ENCODE measurements at places on chromosomes 7 and 10.

- DNase-seq, result no peak
These were observed 4.3 kb downstream of the DAGLB start for GRCh38 chr7:6443372-6443941.

- no peak for DNase-seq
These were observed 750.7 kb downstream of the SUGCT start for GRCh38 chr7:40885503-40885902.

DNA sequence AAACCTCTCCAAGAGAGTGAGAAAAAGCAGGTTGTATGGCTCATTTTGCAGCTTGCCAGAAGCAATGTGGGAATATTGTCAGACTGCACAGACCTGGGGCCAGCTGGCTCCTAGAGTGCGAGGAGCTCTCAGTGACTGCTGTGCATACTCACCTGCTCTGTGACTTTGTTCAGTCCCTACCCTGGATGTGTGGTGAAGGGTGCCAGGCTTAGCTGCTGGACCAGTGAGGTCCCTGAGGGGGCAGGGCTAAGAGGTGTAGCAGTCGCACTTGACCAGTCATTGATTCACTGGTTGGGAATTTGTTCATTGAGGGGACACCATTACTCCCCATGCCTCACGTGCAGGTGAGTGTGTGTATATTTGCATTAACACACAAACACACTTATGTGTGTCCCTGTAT is 60.1 kb downstream of the IKZF1 start:
- no peak for DNase-seq

- no peak for DNase-seq
These were observed 128.3 kb upstream of the ASAH2 start for GRCh38 chr10:50379616-50380015.

DNA sequence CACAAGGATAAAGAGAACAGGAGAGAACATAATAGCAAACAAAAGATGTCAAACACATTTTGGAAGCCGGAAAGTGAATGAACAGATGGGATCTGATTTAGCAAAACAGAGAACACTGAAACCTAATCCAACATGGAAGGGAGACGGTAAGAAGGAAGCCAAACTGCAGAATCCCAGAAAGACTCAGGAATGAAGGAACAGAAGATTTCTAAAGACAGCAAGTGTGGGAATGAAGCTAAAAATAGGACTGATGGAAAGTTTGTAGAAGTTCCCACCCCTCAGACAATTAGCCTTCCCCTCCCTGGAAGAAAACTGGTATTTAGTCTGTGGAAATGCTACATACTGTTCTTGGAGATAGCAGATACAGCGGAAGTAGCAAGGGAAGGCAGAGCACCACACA is 40.8 kb downstream of the SLC16A12 start:
- no peak for DNase-seq

DNA sequence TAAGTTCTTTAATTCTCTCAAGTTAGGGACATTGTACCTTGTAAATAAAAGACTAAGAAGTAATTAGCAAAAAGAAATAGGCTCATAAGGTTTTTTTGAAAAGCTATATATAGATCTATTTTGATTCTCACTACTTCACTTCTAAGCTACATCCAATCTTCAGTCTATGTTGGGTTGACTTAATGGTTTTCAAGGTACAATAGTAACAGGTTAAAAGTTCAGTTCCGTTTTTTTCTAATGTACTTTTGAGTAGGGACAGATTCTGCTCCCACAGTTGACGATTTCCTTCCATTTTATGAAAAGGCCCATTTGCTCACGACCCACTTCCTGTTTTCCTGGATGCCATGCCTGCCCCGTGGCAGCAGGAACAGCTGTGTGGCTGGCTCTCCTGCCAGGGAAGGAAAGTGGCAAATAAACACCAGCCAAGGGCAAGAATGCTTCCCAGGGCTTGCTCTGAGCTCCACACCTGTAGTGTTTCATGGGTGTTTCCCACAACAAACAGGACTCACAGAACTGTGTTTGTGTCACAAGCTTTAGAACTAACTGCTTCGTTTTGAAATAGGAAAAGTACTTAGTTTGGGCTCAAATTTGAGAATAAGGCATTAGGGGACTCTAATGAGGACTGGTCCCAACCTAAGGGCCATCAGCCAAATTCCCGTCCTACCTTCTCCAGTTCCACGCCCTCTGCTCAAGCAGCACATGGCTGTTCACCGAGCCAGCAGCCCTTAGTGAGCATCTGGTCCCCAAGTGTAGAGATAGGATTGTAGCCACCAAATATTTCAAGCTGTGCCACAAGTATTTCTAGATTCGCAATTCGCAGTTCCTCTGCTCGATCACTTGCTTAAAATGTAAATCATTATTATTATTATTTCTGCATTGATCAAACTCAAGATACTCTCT is 240.7 kb downstream of the COBL start:
- no peak for DNase-seq

- DNase-seq, result no peak
These were observed 79.5 kb upstream of the SEMA3A start for GRCh38 chr7:84274029-84274638.

DNA sequence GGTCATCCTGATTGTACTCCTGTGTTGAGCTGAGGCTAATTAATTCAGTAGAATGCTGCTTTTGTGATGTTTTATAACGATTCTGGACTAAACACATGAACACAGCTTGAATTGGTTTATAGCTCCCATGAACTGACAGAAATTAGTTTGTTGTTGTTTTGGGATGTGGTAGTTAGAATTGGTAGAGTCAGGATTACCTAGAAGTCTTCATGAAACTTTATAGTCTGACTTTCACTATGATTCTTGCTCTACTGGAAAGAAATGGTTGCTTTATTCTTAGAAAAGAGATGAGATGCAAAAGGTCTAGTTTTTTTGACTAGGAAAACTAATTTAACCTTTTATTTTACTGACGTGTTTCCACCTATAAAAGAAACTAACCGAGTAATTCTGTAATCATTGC is 23.4 kb upstream of the TRUB1 start:
- DNase-seq, result no peak

DNA sequence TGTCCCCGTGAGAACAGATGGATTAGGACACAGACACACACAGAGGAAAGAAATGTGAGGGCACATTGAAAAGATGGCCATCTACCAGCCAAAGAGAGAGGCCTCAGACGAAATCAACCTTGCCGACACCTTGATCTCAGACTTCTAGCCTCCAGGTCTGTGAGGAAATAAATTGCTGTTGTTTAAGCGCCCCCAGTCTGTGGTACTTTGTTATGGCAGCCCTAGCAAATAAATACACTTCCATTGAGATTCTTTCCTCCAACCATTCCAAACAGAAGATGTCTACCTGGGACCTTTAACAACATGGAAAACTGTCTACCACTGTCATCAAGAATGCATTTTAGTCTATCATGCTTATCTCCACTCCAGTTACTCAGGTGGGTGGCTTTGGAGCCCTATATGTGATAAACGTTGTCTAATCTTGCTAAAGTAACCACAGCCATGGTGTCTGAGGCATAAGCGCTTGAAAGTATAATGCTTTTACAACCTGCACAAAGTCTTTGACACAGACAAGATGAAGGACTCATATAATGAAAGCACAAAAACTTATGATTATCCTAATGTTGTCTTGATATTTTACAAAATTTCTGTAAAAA is 244.3 kb downstream of the MTERF1 start:
- DNase-seq, result no peak

GRCh38 chr7:409339-410281 is 110.0 kb downstream of the PDGFA start:
- DNase-seq, result no peak

DNA sequence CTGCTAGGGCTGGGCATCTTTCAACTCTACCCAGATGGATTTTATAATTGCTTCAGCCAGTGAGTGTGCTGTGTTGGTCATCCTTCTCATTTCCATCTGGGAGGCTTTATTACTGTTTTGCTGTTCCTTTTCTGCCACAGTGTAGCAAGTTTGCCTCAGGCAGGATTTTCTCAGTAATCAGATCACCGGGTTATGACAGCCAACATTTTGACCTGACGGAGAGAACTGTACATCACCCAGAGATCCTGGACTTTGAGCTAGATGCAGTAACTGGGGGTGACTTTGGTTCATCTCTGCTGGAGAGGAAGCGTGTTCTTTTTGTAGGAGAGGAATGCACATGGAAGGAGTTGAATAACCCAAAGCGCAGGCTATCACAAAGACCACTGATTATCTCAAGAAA is 111.8 kb upstream of the AGR3 start:
- DNase-seq, result no peak

DNA sequence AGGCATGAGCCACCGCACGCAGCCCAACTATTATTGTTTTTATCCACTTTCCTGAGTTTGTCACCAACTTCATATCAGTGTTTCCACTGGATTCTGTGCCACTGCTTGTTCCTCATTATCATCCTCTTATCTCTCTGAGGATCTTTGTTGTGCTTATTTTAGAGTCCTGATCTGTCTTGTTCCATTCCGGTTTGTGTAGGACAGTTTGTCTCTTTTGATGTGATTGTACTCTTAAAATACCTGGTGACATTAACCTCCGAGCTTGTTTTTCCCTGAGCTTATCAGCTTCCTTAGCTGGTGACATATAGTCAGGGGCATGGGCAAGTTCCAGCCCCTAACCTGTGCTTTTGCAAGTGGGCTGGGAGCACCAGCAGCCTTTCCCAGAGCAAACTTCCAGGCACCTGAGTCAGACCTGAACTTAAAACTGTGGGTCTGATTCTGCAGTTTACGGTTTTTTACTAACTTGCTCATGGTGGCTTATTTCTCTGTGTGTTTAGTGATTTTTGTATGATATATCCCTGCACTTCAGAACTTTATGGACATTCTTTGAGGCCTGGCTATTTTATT is 23.1 kb upstream of the FMC1 start:
- DNase-seq, result no peak

- DNase-seq, result no peak
These were observed 208.7 kb upstream of the PHYHIPL start for GRCh38 chr10:58967551-58968388.

DNA sequence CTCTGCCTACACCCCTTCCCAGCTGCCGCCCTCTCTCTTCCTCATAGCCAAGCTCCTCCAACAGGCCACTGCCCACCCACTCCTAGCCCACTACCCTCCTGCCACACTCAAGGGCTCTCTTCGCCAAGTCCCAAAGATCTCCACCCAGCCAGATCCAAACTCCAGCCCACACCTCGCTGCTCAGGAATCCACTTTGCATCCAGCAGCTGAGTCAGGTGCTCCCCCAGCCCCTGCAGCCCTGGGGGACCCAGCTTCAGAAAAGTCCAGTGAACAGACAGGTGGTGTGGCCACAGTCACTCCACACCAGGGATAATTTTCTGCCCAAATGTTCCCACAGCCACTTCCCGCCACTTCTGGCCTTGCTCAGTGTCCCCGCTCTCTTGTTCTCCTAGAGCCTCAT is 10.9 kb downstream of the OGDHL start:
- no peak for DNase-seq

DNA sequence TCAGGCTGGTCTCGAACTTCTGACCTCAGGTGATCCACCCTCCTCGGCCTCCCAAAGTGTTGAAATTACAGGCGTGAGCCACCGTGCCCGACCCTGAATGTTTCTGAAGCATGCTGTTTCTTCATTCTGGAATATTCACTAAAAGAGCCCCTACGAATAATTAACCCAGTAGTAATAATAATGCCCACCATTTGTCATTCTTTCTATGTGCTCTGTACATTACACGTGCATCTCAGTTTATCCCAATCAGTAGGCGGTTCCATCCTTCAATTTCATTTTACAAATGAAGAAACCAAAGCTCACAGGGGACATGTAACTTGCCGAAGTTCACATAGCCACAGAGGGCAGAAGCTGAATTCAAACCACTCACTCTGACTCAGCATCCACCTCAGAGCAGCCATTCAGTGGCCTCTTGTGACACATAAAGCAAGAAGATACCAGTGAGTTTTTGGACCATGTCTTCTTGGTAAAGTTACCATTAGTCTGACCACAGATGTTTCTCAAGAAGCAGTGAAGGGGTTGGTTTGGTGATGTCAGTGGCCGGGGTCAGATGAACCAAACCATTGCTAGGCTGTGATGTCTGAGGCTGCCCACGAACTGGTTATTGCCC is 71.9 kb upstream of the DUSP5 start:
- DNase-seq, result peak; percentile 22
